ENCODE measurements at places on chromosomes 7 and 10.

- no peak for DNase-seq
Measured at GRCh38 chr7:120064565-120064964, 208.4 kb upstream of the KCND2 start.

GRCh38 chr7:96203786-96204185, 118.1 kb downstream of the SLC25A13 start:
- DNase-seq: no peak

DNA sequence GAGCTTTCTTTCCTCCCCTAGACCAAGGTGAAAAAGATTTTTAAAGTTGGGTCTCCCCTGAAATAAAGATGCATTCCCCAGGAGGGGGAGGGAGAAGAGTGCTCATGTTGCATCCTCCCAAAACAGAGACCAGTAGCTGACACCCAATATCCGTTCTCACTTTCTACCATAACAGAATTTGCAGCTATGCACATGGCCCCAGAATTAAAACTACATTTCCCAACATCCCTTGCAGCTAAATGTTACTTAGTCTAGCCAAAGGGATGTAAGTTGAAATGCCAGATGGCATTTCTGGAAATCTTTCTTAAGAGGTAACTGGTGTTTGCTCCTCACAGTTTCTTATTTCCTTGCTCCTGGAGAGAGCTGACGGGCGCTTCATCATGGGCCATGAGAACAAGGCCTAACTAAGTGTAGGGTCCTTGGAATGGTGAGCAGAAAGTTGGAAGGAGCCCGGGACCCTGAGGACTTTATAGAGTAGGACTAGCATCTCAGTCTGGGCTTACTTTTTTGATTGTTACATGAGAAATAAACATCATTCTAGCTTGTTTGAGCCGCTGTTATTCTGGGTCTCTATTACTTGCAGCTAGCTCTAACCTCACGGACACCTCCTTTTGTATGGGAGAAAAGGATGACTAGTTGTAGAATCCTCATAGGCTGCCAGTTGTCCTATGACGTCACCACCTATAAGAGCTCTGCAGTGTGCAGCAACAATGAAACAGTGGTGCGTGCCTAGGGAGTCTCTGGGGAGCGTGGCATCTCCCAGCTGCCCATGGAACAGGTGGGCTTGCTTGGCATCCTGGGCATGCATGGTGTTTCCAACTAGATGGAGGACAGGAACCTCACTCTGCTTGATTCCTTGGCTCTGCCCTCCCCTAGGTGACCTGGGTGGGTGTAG, 46.1 kb upstream of the EXOC6 start:
- no peak for DNase-seq

DNA sequence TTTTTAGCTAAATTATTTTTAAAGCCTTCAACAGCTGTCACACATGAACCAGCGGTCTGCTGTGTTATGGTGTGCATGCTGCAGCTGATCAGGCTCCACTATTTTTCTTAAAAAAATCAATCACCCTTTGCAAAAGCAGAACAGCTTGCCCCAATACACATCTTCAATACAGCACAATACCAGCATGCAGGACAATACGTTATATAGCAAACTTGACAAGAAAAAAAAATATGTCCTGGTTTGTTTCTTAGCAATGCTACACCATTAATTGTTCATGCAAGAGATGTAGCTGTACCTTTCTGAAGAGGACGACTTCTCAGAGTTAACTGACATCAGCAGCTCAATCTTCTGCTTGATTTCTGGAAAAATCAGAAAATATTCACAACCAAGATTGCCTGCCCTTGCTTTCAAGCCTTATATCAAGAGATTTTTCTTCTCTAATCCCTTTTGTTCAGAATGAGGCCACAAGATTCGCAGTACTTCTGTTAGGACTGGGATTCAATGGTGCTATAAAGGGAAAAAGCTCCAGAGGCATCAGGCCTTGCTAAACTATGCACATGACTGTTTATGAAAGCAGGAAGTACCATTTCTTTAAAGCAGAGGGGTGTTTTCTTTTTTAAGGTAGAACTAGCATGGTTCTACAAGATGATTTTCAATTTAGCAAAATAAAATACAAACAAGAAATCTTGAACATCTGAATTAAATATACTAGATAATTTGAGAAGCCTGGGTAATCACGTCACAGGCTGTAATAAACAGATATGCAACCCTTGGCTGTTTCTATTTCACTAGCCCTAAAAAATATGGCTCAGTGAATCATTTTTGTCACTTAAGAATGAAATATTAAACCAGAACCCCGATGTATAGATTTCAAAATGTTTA, 120.0 kb downstream of the SRPK2 start:
- DNase-seq: peak; percentile 27

DNA sequence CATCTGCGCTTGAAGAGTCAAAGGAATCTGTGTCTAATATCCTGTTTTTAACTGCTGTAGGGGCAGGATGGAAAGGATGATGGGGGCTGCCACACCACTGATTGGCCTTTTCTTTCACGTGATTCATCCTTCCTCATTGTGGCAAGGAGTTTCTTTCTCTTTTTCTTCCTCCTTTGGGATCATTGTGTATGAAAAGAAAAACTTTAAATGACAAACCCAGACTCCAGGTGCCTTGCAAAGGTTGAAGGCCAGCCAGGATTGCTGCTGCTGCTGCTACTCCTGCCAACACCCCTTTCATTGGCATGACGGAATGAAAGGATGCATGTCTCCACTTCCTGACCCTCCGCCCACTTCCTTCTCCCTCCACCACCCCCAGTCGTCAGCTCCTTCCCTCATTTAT, 6.5 kb upstream of the OIT3 start:
- DNase-seq: no peak

- DNase-seq: peak; percentile 52
Measured at GRCh38 chr10:78028438-78029268, 662 bp downstream of the POLR3A start.

DNA sequence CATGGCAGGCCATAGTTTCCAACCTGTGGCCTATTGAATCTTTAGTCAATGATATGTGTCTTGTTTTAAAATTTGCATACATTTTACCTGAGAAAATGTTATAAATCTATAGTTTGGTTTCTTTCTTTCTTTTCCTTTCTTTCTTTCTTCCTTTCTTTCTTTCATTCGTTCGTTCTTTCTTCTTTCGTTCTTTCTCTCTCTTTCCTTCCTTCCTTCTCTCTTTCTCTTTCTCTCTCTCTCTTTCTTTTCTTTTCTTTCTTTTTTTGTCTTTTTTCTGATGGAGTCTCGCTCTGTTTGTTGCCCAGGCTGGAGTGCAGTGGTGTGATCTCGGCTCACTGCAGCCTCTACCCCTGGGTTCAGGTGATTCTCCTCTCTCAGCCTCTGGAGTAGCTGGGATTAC, 133.3 kb downstream of the IDE start:
- DNase-seq: no peak

DNA sequence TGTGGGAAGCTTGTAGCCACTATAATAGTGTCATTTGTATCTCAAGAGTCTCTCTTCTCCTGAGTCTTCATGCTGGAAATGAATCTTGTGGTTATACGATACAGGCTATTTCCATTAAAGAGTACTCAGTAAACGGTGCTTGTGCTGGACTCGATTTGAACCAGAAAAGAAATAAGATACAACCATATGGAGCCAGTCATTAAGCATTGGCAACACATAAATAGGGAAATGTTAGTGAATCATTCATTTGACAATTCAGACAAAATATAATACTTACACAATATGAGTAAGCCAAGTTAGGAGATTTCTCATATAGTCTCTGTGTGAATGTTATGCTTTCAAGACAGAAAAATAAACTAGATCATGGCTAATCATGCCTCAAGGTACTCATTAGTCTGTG, 356.8 kb downstream of the PLXDC2 start:
- no peak for DNase-seq

- DNase-seq: no peak
Measured at GRCh38 chr7:1925973-1926907, 256.2 kb downstream of the ELFN1 start.

GRCh38 chr7:31204071-31204470, 136.5 kb downstream of the NEUROD6 start:
- no peak for DNase-seq

DNA sequence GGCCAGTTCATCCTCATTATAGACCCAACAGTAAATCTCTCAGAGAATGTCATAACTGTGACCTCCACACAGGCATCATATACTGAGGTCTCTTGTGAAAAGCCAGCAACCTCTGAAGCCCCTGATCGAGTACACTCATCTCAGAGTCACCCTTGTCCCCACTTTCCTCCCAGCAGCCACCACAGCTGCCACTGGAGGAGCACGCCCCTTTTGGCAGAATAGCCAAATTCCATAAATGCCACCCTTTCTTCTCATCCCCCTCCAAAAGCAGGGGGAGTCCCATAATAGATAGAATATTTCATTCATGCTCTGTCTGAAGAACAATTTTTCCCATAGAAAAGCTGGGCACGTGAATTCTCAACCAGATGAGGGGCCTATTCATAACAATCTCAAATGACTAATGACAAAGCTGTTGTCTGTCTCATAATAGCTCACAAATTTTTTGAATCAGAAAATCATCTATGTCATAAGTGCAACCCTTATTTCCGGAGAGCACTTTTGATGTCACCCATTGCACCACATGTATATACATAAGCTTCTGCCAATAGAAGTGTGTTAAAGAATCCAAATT, 47.4 kb downstream of the SGMS1 start:
- no peak for DNase-seq

DNA sequence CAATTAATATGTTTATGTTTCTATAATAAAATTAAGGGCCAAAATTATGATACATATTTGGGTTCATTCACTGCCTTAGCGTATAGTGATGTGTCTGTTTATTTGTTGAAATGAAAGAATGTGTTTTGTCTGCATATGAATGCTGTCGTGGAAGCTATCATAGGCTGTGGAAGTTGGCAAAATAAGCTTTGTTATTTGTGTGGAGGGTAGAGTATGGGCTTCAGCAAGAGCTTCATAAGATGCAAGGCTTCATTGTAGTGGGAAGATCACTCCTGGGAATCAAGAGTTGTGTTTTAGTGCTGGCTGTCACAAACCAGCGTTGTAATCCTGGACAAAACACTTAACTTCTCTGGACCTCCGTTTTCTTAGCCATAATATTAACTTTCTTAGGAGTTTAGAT, 2.5 kb downstream of the SLK start:
- no peak for DNase-seq

DNA sequence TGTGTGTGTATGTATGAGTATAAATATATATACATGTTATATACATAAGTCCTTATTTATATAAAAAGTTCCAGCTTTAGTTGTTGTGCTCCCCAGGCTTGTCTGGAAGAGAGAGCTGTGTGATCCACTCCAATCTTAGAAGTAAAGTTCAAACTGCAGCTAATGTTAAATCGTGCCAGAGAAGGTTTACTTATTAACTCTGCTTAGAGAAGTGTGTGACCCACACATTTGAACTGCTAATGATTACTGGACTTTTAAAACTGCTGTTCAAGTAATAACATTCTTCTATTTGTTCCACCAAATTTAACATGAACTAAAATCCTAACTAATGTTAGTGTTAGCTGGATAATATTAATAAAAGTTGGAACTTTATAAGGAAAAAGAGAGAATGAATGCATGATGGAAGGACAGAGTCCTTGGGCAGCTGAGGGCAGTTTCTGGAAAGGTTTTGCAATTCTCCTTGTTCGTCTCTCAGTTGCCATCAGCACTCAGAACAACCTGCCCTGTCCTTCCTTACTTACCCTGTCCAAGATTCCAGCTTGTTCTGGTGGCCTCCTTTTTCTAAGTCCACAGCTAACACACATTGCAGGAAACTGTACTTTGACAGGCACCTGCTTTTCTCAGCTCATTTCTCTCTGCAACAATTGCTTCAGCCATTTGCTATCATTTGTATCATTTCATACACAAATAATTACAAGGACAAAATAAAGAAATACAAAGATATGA, 162.6 kb downstream of the FAM107B start:
- DNase-seq: no peak

DNA sequence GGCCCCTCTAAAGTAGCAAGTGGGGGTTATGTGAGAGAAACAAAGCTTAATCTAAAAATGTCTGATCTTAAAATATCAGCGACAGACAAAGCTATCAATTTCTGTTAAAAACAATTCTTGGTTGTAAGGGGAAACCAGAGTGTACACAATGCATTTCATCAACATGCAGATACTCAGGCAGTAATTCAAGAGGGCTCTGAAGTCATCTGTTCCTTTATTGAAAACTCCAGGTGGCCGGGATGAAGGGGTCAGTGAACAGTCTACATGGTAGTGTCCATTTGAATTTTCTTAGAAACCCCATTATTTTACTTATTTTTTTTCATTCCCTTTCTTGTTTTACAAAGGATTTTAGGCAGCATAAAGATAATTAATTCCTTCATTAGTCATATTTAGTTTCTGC, 36.7 kb upstream of the BTBD16 start:
- no peak for DNase-seq

GRCh38 chr10:3654496-3654895, 130.5 kb downstream of the KLF6 start:
- DNase-seq: no peak

DNA sequence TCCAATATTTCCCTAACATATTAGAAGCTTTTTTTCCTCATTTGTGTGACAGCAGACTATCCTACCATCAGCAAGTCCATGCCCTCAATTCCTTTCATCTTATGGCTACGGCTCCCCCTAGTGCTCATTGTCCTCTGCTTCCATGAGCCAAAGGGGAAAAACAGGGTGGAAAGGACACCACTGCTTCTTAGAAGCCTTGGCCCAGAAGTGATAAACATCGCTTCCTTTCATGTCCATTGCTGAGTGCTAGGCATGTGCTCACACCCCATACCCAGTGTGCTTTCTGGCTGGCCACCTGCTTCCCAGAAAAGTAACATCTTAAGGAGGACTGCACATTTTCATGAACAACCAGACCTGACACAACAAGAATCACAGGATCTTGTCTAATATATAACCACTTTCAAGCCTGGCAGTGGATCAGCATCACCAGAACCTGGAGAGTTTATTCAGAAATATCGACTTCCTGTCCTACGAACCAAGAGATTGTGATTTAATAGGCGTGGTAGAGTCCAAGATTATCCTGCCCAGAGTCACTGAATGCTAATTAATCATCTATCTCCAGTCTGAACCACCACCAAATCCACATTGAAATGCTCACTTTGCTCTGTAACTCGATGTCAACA, 650.5 kb upstream of the SORCS1 start:
- peak; percentile 80 for DNase-seq

DNA sequence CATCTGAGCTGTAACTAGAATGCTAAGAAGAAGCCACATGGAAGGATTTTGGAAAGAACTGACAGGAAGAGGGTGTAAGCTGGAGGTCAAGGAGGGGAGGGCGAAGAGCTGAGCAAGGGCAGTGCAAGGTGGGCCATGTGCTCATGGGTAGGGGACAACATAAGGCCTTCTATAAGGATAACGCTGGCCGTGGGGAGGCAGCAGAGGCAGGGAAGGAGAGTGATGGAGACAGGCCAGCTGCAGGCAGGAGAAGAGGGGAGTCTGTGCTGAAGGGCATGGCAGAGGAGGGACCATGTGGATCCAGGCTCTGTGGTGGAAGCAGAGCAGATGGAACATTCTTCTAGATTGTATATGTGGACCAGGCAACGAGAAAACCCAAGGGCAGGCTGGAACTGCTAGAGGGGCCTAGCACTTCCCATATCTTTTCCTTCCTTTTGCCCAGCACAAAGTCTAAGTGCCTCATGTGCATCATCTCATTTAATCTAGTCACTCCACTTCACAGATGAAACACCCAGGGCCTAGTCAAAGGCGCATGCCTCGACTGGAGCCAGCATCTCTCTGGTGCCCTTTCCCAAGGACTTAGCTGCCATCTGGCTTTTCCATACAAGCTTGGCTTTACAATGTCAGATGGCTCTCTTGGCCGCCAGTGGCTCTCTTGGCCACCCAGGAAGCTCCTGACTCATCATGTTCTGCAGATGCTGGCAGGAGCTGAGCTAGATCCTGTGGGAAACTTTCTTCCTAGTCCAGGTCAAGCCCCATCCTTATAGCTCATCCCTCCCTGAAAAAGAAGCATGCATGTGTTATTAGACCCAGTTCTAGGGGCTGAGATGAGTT, 6.6 kb downstream of the LRRC18 start:
- no peak for DNase-seq

- DNase-seq: no peak
Measured at GRCh38 chr7:155166108-155166507, 96.0 kb downstream of the HTR5A start.
